ENCODE measurements at places on chromosomes 11 and 22.

DNA sequence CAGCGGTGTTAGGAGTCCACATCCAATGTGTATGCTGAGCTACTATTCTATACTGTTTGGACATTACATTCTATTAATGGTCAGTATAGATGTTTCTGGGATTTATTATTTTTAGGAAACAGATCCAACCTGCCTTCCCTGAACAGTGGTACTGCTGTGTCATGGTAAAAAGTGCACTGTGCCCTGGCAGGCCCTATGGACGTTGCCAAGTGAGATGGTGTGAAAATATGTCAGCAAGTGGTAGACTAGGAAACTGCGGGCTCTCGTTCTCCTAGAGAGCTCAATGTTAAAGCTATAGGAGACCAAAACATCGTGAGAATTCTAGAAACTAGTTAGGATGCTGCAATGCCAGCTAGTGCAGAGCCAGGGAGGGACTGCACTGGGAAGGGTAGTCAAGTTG lies 26.0 kb upstream of the CYP2D6 start:
- no peak overlapping the region for H3K4me3 ChIP-seq
- H3K36me3 ChIP-seq: no peaks in the 10 kb centered on the region
- H3K27me3 ChIP-seq: no peaks in the 10 kb centered on the region
- no peak for DNase-seq
- H3K4me1 ChIP-seq: peaks cover 5% of the 10 kb centered on the region

- H3K27ac ChIP-seq: no peak overlapping the region
- no peak overlapping the region for H3K4me3 ChIP-seq
- no peaks in the 10 kb centered on the region for H3K36me3 ChIP-seq
- DNase-seq: no peak
Observed at GRCh38 chr11:10439351-10439750, 15.7 kb upstream of the AMPD3 start.

- no peaks in the 10 kb centered on the region for H3K36me3 ChIP-seq
- H3K4me1 ChIP-seq: peaks cover 2% of the 10 kb centered on the region
- no peak overlapping the region for H3K4me3 ChIP-seq
- no peak overlapping the region for H3K27ac ChIP-seq
- DNase-seq: no peak
- no peaks in the 10 kb centered on the region for H3K27me3 ChIP-seq
Observed at GRCh38 chr22:29798801-29799200, 31.6 kb downstream of the UQCR10 start.

- H3K27me3 ChIP-seq: no peaks in the 10 kb centered on the region
- no peak for DNase-seq
- H3K4me3 ChIP-seq: no peak overlapping the region
- H3K4me1 ChIP-seq: peaks cover 12% of the 10 kb centered on the region
Observed at GRCh38 chr11:96051820-96052219, 127.9 kb upstream of the MTMR2 start.

DNA sequence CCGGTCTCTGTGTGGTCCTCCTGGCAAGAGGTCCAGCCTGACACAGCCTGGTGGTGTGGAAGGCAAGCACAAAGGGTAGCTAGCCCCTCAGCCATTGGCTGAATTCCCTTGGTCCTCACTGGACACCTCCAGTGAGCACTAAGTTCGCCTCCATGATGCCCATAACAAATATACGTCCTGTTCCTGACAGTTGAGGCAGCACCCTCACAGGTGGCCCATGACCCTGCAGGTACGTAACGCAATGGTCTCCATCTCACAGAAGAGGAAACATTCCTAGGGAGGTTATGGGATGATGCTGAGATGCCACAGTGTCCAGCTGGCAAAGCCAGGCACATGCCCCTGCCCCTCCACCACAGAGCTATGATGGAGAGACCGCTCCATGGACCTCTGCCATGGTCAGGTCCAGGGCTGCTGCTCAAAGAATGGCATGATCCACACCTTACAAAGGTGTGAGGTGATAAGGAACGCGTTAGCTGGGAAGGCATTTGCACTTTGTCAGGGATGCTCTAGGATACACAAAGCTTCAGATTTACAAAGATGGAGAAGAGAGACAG lies 1.4 kb upstream of the GNAZ start:
- H3K4me1 ChIP-seq: peaks cover 22% of the 10 kb centered on the region
- H3K27ac ChIP-seq: no peak overlapping the region
- no peak for DNase-seq
- H3K27me3 ChIP-seq: peaks cover 8% of the 10 kb centered on the region

DNA sequence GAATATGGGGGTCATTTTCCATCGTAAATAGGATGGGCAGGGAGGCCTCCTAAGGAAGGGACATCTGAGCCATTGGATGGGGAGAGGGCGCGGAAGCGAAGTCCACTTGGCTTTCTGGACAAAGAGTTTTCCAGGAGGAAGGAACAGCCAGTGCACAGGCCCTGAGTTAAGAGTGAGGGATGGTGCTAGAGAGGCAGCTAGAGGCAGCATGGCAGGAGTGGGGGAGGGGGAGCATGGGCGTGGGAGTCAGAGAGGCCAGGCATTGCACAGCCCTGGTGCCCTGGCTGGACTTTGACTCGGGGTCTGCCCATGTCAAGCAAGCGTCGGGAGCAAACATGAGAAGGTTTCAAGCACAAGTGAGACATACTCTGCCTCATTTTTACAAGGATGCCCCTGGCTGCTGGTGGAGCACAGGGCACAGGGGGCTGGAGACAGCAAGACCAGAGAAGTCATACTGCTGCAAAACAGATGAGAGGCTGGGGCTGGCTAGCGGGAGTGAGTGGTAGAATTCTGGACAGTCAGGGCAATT lies 9.0 kb downstream of the GNAZ start:
- H3K36me3 ChIP-seq: no peaks in the 10 kb centered on the region
- no peak for DNase-seq
- peaks cover 9% of the 10 kb centered on the region for H3K4me1 ChIP-seq
- peaks cover 13% of the 10 kb centered on the region for H3K27me3 ChIP-seq

DNA sequence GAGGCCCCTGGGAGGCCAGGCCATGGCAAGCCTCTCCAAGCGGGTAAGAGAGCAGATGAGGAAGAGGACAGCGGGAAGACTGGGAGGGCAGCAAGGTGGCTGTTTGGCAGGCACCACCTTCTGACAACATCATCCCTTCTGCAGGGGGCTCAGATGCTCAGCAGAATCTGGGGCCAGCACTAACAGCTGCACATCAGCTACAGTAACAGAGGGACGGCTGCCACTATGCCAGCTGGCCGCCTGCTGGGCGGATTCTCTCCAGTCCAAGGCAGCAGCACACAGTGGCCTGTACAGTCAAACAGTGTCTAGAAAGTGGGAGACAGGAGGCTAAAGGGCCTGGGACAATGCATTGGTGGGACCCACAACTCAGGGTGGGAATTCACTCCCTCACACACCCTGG lies 10.7 kb upstream of the TXN2 start:
- H3K4me3 ChIP-seq: no peak overlapping the region
- no peak overlapping the region for H3K27ac ChIP-seq
- no peaks in the 10 kb centered on the region for H3K27me3 ChIP-seq

- H3K4me1 ChIP-seq: no peaks in the 10 kb centered on the region
- DNase-seq: no peak
- H3K27me3 ChIP-seq: no peaks in the 10 kb centered on the region
- H3K27ac ChIP-seq: no peak overlapping the region
- H3K4me3 ChIP-seq: no peak overlapping the region
- H3K36me3 ChIP-seq: no peaks in the 10 kb centered on the region
Observed at GRCh38 chr11:133337951-133338418, 194.3 kb downstream of the OPCML start.

GRCh38 chr11:132999516-132999915 lies 532.8 kb downstream of the OPCML start:
- H3K27me3 ChIP-seq: peaks cover 32% of the 10 kb centered on the region
- no peak overlapping the region for H3K4me3 ChIP-seq
- H3K36me3 ChIP-seq: no peaks in the 10 kb centered on the region
- DNase-seq: no peak
- no peak overlapping the region for H3K27ac ChIP-seq

GRCh38 chr11:11416917-11417316 lies 63.9 kb upstream of the CSNK2A3 start:
- H3K4me1 ChIP-seq: peaks cover 7% of the 10 kb centered on the region
- H3K27ac ChIP-seq: no peak overlapping the region
- no peak for DNase-seq
- no peaks in the 10 kb centered on the region for H3K36me3 ChIP-seq
- peaks cover 65% of the 10 kb centered on the region for H3K27me3 ChIP-seq
- no peak overlapping the region for H3K4me3 ChIP-seq

DNA sequence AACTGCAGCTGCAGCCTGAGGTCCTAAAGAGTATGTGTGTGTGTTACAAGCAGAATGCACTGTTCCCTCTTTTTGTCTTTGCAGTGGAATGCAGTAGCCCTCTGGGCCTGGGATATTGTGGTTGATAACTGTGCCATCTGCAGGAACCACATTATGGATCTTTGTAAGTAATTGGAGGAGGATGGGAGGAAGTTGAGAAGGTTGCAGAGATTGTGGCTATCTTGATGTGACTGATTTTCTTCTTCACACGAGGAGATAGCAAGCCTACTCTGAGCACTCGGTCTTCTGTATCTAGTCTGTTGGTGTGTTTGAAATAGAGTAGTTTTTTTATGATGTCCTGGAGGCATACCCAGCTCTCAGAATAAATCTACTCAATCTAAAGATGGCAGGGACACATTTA lies 2.3 kb downstream of the RBX1 start:
- H3K4me3 ChIP-seq: no peak overlapping the region
- peaks cover 3% of the 10 kb centered on the region for H3K36me3 ChIP-seq
- no peaks in the 10 kb centered on the region for H3K27me3 ChIP-seq
- H3K4me1 ChIP-seq: peaks cover 25% of the 10 kb centered on the region
- peak overlapping the region; percentile 96 for H3K27ac ChIP-seq

DNA sequence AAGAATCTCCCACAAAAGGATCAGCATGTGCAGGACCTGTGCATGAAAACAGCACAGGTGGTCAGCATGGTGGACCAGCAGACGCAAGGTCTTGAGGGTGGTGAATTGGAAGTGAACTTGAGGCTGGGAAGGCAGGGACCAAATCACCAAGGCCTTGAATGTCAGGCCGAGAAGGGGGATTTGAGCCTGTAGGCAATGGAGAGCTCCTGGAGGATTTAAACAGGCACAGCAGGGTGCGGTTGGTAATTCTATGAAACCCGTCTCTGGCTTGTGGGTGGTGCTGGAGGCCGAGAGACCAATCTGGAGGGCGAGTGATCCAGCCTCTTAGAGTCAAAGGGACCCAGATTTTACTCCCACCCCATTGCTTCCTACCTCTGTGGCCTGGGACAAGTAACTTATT lies 2.4 kb downstream of the TSKU start:
- peaks cover 5% of the 10 kb centered on the region for H3K4me1 ChIP-seq
- H3K27me3 ChIP-seq: peaks cover 41% of the 10 kb centered on the region
- peaks cover 4% of the 10 kb centered on the region for H3K36me3 ChIP-seq
- H3K4me3 ChIP-seq: no peak overlapping the region
- H3K27ac ChIP-seq: no peak overlapping the region

GRCh38 chr11:29173660-29174062 lies 843.2 kb downstream of the KCNA4 start:
- no peaks in the 10 kb centered on the region for H3K36me3 ChIP-seq
- no peaks in the 10 kb centered on the region for H3K4me1 ChIP-seq
- H3K27me3 ChIP-seq: no peaks in the 10 kb centered on the region
- H3K4me3 ChIP-seq: no peak overlapping the region

GRCh38 chr11:118641397-118642019 lies 34.1 kb downstream of the PHLDB1 start:
- no peak overlapping the region for H3K4me3 ChIP-seq
- no peaks in the 10 kb centered on the region for H3K27me3 ChIP-seq
- peaks cover 2% of the 10 kb centered on the region for H3K36me3 ChIP-seq
- no peak overlapping the region for H3K27ac ChIP-seq
- peaks cover 6% of the 10 kb centered on the region for H3K4me1 ChIP-seq

DNA sequence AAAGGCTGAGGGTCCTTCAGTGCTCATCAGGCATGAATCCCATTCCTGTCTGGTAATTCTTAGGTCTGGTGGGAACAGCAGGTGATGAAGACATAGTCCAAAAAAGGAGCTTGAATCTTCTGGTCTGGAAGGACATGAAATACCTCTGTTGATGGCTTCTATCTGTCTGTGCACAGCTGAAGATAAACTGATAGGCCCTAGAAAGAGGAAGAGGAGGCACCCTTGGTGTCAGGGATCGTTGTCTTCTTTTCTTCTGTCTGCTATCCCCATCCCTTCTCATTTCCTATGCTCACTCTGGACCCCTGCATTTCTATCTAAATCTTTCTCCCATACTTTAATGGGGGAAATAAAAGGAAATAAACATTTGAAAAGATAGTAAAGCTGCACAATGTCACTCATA lies 9.4 kb downstream of the AGBL2 start:
- H3K4me1 ChIP-seq: peaks cover 7% of the 10 kb centered on the region
- peaks cover 4% of the 10 kb centered on the region for H3K36me3 ChIP-seq
- no peak overlapping the region for H3K4me3 ChIP-seq

GRCh38 chr11:34603129-34604001 lies 17.5 kb upstream of the EHF start:
- peaks cover 8% of the 10 kb centered on the region for H3K4me1 ChIP-seq
- no peak overlapping the region for H3K4me3 ChIP-seq
- no peak overlapping the region for H3K27ac ChIP-seq
- DNase-seq: no peak
- H3K27me3 ChIP-seq: peaks cover 16% of the 10 kb centered on the region
- no peaks in the 10 kb centered on the region for H3K36me3 ChIP-seq

DNA sequence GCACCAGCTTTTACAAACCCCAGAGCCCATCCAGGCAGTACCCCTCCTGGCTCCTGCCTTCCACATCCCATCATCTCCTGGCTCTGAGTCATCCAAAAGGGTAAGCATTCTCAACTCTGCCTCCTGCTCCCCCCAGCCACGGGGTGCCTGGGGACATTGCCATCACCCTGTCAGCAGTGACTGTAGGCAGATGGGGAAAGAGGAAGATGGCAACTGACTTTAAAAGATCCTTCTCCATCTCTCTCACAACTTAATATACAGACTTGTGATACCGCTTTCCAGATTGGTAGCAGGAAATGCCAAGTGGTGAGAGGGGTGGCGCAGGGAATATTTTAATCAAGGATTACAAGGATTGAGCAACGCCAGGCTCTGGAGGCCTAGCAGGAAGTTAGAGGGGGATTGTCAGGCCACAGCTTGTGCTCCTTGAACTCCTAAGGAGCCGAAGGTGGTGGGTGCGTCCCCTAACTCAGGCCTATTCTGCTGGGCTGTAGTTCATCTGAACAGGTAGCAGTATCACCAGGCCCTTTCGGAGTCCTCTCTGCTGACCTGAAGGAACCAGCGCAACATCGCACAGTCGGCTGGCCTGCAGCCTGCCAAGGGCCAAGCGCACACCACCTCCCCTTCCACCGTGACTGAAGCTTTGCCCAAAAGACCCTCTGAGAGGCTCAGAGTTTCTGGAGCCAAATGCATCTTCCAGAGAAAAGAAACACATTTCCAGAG lies 83.3 kb downstream of the ZC3H12C start:
- peaks cover 24% of the 10 kb centered on the region for H3K27me3 ChIP-seq
- peaks cover 2% of the 10 kb centered on the region for H3K36me3 ChIP-seq
- DNase-seq: no peak
- H3K4me1 ChIP-seq: peaks cover 11% of the 10 kb centered on the region
